NCI-H345 (cell line): ENCODE measurements at places on chromosomes 7 and 10.

DNA sequence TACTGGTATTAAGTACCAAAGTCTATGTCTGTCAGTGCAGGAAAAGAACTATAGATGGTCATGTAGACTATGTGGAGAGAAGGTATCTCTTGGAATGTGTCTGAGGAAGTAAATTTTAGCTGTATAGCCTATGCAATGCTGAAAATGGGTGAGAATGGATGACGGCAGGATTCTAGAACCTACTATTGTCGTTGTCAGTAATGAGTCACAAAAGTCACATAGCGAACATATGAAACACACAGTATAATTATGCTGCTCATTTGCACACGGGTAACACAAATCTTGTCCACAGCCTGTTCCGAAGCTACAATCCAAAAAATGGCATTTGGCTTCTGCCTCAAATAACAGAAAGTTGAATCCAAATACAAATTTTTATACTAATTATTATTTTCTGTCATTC, 33.6 kb upstream of the KMT2E start:
- DNase-seq = no peak

GRCh38 chr10:129192344-129193128, 274.5 kb upstream of the MGMT start:
- no peak for DNase-seq

DNA sequence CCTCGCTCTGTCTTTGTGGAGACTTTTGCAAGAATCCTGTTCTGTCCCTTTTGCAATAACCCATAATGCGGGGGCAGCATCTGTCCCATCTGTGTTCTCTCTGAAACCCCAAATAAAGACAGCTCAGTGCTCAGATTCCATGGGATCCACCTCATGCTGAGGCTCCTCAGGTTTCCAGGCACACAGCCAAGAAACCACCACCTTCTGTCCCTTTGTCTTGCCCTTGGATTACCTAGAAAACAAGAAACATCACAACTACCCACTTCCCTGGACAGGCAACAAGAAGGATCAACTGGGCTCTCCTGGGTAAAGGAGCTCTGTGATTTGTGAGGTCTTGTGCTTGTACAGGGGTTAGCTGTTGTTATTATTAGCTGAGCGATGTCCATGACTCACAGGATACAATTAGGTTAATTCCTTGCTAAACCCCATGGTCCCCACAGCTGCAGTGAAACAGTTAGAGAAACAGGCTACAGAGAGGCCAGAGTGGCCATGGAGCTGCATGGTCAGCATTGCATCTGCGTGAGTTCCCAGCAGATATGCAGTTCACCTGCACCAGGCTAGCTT, 50.2 kb downstream of the CXCL12 start:
- no peak for DNase-seq

DNA sequence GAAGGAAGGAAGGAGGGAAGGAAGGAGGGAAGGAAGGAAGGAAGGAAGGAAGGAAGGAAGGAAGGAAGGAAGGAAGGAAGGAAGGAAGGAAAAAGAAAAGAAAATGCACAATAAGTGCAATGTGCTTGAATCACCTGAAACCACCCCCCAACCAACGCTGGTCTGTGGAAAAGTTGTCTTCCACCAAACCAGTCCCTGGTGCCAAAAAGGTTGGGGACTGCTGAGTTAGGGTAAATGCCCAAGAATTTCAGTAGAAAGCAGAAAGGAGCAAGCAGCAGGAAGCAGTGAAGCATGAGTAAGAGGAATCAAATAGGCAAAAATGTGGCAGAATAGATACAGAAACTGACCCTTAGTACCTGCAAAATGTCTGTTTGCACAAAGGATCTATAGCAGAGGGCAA, 137.2 kb downstream of the JCAD start:
- DNase-seq = no peak

GRCh38 chr7:19665399-19666008, 43.3 kb downstream of the POLR1F start:
- DNase-seq = peak; percentile 55

DNA sequence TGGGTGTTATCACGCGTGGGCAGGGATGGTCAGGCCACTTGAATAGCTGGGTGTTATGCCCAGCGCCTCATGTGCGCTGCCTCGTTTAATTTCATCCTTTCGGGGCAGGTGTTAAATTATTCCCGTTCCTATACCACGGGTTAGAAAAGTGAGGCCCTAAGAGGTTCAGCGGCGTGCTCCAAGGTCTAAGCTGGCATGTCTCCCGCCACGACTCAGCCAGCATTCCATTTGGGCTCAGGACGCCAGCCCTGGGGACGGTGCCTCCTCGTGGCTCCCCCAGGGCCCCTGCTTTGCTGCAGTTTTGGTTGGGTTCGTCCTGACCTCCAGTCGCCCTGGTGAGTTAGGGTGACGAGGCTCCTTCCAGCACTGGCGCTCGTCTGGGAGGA, 124.5 kb downstream of the TRRAP start:
- no peak for DNase-seq

- DNase-seq = no peak
Observed at GRCh38 chr10:85036661-85037060, 708.3 kb downstream of the CCSER2 start.

- no peak for DNase-seq
Observed at GRCh38 chr10:34707656-34708055, 107.4 kb downstream of the PARD3 start.

DNA sequence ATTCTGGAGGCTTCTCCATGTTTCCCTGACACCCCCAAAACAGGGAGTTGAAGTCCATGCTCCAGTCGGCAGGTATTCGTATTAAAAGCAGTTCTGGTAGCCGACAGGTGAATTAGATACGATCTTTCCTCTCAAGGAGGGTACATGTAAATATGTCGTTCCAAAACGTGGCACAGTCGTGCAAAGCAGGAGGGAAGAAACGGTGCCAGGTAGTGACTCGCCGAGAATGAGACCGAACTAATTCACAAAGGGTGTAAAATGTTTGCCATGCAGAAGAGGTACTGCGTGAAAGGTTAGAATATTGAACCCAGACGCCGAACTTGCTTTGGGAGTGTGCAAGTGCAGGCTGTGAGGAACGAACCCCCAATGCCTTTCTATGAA, 483 bp downstream of the EDRF1 start:
- no peak for DNase-seq

GRCh38 chr10:103181244-103181643, 11.8 kb downstream of the NT5C2 start:
- no peak for DNase-seq

DNA sequence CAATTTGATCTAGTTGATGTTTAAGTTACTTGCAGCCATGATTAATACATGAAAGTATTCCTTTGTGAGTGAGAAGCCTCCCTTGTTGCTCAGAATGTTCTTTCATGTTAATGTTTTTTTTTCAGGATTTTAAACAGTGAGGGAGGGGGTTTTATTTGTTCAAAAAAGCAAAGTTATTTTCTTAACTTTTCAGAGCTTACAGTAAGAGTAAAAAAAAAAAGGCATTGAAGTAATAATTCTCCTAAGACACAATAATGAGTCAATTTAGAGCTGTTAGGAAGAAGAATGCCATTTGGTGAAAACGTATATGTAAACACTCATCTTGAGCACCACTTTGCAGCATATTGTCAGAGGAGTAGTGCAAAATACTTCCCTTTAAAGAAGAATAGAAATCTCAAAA, 105.8 kb downstream of the SEMA3A start:
- DNase-seq = no peak

DNA sequence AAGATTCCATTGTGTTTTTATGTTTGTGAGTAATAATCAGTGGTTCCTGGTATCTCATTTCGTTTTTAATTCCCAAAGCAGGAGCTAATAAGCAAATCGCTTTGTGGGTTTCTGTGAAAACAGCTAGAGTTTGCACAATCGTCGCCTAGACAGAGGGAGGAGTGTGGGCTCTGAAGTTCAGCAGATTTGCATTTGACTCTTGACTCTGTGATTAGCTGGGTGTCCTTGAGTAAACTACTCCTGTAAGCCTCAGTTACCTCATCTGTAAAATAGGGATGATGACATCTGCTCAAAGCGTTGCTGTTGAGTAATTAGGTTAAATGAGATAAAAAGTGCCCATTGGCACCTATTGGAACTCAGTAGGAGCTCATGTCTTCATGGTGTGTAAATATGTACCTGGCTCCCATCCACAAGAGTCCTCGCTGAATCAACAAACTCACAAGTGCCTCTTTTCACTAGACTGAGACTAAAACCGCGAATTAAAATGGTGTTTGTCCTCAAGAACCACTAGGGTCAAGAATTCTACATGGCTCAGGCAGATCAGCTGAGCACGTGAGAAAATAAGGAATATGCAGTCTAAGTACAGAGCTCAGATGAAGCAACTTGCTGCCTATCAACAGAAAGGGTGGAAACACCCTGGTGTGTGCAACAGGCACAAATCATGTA, 385.8 kb upstream of the C7orf33 start:
- DNase-seq = peak; percentile 80

DNA sequence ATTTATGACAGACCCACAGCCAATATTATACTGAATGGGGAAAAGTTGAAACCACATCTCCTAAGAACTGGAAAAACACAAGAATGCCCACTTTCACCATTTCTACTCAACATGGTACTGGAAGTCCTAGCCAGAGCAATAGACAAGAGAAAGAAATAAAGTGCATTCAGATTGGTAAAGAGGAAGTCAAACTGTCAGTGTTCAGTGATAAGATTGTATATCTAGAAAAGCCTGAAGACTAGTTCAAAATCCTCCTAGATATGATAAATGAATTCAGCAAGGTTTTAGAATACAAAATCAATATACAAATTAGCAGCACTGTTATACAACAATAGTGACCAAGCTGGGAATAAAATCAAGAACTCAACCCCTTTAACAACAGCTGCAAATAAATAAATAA, 6.9 kb upstream of the ZNF138 start:
- no peak for DNase-seq

GRCh38 chr10:78869508-78870454, 199.0 kb upstream of the ZMIZ1 start:
- DNase-seq = no peak

DNA sequence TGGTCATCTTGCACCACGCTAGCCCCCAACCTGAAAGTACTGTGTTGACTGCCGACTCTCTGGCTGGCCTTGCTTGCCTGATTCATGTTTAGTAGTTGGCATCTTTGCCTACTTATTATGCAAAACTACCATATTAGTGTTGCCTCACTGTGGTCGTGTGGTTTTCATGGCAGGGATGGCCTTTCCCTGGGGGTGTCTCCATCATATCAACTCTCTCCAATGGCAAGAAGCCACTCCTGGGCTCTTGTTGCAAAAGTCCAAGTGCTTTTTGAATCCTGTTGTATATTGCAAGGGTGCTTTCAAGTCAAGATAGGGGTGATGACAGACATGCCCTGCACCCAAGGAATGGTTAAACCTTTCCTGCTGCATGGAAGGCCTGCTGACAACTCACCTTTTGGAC, 39.4 kb downstream of the ABLIM1 start:
- no peak for DNase-seq

DNA sequence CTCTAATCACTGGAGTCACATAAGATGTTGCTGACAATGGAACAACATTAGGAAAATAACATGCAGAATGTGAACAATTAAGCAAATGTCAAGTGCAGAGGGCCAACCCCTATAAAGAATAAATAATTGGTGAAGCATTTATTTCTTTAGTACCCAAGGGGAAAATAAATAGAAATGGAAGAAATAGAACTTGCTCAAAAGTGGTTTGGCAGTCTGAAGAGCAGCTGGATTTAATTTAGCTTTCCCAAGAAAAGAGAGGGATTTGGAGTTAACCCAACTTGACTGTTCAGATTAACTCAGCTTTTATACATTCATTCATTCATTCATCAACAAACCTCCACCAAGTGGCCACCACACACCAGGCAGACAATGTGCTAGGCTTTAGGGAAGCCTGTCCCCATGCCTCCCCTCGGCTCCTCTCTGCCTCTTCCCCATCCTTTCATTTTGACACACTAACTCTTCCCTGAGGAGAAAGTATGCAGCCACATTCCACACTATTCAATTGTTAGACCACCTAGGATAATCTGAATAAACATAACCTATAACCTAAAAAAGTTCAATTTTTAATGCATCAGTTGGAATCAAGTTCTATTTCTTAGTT, 295.5 kb downstream of the AHR start:
- no peak for DNase-seq

- DNase-seq = no peak
Observed at GRCh38 chr7:40474790-40475680, 340.2 kb downstream of the SUGCT start.

DNA sequence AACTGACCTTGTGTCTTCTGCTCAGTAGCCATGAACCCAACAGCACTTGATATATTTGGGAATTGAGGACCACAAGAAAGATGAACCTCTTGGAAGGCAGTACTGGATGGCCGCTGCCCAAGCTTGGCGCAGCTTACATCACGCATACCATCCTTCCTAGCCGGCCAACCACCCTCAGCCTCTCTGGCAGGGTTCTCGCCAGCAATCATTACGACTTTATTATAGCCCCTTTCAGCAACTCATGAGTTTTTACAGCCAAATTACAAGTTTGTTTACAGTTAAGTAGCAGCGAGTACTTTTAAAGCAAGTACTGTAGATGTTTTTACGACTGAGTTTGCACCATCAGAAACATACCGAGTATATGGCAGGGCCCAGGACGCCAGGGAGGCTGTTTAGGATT, 769.1 kb downstream of the SUGCT start:
- no peak for DNase-seq

DNA sequence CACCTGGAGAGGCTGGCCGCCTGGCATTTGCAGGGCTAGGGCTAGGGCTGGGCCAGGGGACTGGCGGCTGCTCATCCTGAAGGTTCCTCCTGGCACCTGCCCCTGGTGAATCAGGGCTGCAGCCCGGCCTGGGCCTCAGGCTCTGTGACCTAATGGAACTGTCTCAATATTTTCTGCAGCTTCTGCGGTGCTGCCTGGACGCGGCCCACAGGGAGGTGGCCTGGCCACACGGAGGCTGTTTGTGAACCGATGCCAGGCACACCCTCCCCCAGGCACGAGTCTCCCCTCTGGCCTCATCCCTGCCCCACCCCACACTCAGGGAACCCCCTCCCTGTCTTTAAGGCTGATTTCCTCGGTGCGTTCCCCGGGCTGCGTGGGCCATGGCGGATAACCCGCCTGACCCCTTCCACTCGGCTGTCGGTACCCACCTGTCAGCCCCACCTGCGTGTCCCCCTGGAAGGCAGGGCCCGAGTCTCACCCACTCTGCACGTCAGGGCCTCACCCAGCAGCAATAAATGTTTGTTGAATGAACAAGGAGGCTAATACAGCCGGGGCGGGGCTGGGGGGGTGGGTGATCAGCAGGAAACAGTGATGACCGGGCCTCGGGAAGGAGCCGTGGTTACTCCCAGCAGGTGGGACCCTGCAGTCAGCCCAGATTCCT, 54.5 kb upstream of the DNAJB6 start:
- DNase-seq = no peak

DNA sequence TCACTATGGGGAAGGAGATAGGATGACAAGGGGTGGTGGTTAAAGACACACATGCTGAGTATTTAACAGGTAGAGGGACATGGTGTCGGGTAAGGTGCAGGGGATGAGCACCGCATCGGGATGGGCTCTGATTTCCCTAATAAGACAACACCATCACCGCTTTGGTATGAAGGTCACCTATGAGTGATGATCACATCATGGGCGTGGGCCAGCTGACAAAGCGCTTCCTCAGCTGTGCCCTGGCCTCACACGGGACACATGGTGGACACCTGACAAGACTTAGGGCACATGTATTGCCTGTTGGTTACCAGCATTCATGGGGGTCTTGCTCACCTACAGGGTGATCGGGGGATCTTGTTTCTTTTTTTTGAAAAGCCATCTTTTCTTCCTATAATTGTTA, 12.8 kb downstream of the C7orf57 start:
- no peak for DNase-seq
